ENCODE measurements at places on chromosomes 6 and 20.

DNA sequence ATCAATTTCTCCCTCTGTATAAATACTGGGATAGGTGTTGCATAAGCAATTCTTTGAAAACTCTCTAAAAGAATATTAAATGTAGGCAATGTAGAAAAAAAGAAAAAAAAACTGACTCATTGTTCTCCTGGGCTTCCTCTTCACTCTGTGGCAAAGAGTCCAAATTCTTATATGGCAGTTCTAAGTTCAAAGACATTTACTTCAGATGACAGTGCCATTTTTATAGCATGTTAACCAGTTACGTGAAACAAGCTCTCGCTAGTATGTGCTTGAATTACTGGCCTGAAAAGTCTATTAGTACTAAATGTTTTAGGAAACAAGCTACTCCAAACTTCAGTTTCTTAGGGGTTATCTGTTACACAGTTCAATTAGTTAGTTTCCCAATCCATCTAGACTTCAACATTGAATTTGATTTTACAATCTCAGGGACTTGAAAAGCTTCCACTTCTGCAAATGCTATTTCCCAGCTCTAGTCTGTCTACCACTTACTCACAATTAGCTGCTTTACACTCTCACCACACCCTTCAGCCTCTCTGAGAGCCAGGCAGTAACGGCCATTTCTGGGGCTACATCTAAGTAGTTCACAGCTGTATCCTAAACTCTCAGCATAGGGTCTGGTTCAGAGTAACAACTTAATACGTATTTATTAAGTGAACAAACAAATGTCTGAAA, 100.4 kb downstream of the OGFRL1 start:
- DNase-seq, result no peak

DNA sequence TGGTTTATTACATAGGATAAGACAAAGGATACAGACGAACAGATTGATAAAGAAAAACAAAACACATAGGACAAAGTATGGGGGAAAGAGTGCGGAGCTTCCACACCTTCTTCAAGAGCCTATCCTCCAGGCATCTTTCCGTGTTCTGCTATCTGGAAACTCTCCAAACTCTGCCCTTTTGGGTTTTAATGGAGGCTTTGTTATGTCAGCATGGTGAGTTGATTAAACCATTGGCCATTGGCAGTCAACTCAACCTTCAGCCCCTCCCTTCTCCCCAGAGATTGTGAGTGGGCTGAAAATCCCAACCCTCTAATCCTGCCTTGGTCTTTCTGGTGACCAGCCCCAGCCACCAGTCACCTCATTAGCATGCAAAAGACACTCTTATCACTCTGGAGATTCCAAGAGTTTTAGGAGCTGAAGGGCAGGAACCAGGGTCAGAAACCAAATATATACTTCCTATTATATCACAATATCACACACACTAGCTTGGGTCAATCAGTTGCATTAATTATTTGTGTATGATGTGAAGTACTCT, 23.8 kb downstream of the HLA-DOB start:
- DNase-seq, result no peak

DNA sequence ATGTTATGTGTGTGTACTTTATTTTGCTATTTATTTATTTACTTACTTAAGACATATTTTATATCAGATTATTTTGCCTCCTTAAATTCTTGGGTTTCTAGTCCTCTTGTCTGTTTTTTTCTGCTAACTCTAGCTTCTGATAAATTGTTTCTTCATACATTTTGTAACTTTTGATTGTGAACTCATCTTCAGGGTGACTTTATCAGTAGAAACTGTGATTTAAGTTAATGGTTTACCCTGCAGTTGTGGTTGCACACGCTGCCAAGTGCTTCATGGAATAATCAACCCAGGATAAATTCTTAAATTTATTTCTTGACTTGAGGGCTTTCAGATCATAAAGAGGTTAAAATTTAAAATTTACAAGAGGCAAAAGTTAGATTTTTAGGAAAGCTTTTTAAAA, 173.3 kb downstream of the CENPW start:
- no peak for DNase-seq

DNA sequence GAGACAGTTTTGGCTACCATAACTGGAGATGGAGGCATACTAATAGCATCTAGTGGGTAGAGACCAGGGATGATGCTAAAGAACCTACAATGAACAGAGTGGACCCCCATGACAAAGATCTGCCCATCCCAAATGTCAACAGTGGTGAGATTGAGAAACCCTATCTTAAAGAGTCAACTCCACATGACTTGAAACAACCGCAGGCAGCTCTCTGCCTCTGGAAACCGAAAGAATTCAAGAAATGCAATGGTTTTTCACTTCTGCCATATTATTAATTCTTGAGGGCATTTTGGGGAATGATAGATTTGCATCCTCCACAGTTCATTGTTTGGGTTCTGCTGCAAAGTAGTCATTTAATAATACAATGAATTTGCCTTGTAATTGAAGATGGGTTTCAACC, 463.4 kb downstream of the MAFB start:
- DNase-seq, result no peak

- peak; percentile 31 for DNase-seq
Measured at GRCh38 chr6:111957623-111958315, 84.5 kb upstream of the FYN start.

DNA sequence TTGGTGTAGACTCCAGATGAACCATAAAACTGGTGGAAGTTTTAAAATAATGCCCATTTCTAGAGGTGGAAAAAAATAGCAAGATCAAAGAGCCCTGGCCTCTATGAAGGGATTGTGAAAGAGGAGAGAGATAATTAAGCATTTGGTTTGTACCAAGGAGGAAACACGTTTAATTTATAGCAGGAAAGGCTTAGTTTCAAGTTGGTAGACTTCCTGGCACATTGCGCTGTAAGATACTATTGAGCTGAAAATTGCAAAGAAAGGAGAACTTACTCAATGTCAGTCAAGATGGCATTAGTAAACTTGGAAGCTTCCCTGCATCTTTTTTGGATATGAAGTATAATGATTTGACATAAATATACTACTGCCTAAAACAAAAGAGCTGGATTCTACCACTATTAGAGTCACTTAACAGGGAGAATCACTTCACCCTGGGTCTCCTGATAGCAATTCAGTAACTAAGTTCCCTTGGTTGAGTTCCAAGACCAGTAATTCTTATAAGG, 24.4 kb downstream of the MARCKS start:
- DNase-seq, result no peak

DNA sequence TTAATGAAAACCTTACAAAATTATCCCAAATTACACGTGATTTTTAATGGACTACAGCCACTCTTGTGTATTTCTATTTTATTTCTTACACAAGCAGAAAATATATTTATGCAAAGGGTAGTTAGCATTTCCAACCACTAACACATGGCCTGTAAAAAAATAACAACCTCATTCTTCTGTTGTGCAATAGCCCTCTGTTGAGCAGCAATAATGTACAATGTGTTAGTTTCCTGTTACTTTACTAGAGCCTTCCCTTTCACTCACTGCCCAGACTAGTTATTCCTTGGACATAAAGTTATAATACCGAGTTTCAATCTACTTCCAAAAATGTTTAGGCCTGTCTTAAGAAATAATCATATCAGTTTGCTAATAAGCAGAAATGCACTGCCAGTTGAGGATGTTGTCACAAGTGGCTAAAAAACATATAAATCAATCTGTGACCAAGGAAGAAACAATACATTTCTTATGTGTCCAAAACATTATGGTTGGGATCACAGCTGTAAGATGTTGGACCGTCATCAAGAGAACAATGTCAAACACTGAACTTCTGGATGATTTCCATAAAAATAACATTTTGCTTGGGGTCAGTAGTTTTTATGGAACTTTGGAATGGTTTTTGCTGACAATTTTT, 73.6 kb upstream of the RNF146 start:
- DNase-seq, result no peak

GRCh38 chr6:26003102-26003694, 40.6 kb downstream of the TRIM38 start:
- DNase-seq, result peak; percentile 89

All from H1 (cell line).